ENCODE measurements at places on chromosomes 11 and 22. TPM values are rescaled to one million over a fixed set of nuclear protein-coding genes. Genes with fewer than 3 reads are reported as not detected.

OR52E8 gene
- not detected for total RNA-seq

RIMBP3B gene
- total RNA-seq = 0.31 TPM

DDIAS gene
- total RNA-seq = 18.9 TPM

CABP4 gene
- total RNA-seq = not detected

TEF gene
- 0.78 TPM for total RNA-seq

MUC5B gene
- total RNA-seq = 3.7 TPM

OLFML1 gene
- total RNA-seq = not detected

ST14 gene
- total RNA-seq = 0.09 TPM

MCAM gene
- total RNA-seq = 10.4 TPM

DCHS1 gene
- total RNA-seq = 0.14 TPM

NPAS4 gene
- total RNA-seq = not detected

SLC6A5 gene
- total RNA-seq = not detected

BBOX1 gene
- not detected for total RNA-seq

CNTF gene
- 1.3 TPM for total RNA-seq

NXPE1 gene
- total RNA-seq = not detected

ESAM gene
- 10.5 TPM for total RNA-seq

TOMT gene
- not detected for total RNA-seq

SLC22A6 gene
- total RNA-seq = not detected

B3GAT3 gene
- total RNA-seq = 51.6 TPM

OR5B21 gene
- not detected for total RNA-seq

SEZ6L gene
- not detected for total RNA-seq

HORMAD2 gene
- total RNA-seq = not detected

PATE4 gene
- total RNA-seq = not detected

HSPB2 gene
- not detected for total RNA-seq

MUC15 gene
- total RNA-seq = not detected

OR9G1 gene
- not detected for total RNA-seq

RHOD gene
- total RNA-seq = 42.8 TPM

POU2AF3 gene
- total RNA-seq = 0.94 TPM

GPR83 gene
- total RNA-seq = 0.07 TPM

SEPTIN3 gene
- 1.2 TPM for total RNA-seq

MFNG gene
- 2.7 TPM for total RNA-seq

PANX2 gene
- 7.5 TPM for total RNA-seq

NAP1L4 gene
- total RNA-seq = 131 TPM

FAM227A gene
- 1.1 TPM for total RNA-seq

BIRC2 gene
- 30.6 TPM for total RNA-seq

CECR2 gene
- total RNA-seq = 0.06 TPM

C11orf87 gene
- total RNA-seq = 0.01 TPM

DEPDC7 gene
- 8.0 TPM for total RNA-seq

GAS2L1 gene
- total RNA-seq = 26.4 TPM

TIMM8B gene
- 69.6 TPM for total RNA-seq

KCTD14 gene
- 1.6 TPM for total RNA-seq

OR5A1 gene
- not detected for total RNA-seq

VWA5A gene
- total RNA-seq = 0.29 TPM

TRPC6 gene
- total RNA-seq = 0.89 TPM

HTR3A gene
- not detected for total RNA-seq

THY1 gene
- total RNA-seq = 20.1 TPM

BTBD18 gene
- total RNA-seq = not detected

LRRC32 gene
- 0.16 TPM for total RNA-seq

Data from A549 treated with DMSO at 1 μM for 4 hours (cell line).